ENCODE measurements at places on chromosomes 7 and 10.
A peak's percentile ranks its signal among the peaks of the same experiment; 100 is the strongest.

DNA sequence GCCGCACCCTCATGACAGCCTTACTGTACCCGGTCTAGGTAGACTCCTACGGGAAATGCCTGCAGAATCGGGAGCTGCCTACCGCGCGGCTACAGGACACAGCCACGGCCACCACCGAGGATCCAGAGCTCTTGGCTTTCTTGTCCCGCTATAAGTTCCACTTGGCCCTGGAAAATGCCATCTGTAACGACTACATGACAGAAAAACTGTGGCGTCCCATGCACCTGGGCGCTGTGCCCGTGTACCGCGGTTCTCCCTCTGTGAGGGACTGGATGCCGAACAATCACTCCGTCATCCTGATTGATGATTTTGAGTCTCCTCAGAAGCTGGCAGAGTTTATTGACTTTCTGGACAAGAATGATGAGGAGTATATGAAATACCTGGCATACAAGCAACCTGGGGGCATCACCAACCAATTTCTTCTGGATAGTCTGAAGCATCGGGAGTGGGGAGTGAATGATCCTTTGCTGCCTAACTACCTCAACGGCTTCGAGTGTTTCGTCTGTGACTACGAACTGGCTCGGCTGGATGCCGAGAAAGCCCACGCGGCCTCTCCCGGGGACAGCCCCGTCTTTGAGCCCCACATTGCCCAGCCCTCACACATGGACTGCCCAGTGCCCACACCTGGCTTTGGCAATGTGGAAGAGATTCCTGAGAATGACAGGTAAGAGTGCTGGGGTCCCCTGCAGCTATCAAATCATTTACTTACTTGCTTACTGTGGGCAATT, 8.5 kb upstream of the CHCHD1 start:
- DNase-seq, result no peak

- no peak for DNase-seq
Measured at GRCh38 chr7:83455612-83456011, 193.3 kb downstream of the SEMA3E start.

DNA sequence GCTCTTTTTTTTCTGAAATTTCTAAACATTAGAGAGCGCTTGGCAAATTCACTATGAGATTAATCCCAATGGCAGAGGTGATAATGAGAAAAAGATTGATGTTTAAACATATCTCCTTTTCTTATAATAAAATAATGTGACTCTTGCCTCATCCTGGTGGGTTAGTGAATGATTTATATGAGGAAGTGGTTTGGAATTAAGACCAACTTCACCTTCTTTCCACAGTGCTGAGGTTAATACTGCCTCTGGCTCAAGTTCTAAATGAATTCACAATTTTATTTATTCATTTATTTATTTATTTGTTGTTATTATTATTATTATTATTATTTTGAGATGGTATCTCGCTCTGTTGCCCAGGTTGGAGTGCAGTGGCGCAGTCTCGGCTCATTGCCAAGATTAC, 40.5 kb upstream of the ADO start:
- no peak for DNase-seq

- DNase-seq, result no peak
Measured at GRCh38 chr7:22205631-22206030, 151.3 kb downstream of the RAPGEF5 start.

DNA sequence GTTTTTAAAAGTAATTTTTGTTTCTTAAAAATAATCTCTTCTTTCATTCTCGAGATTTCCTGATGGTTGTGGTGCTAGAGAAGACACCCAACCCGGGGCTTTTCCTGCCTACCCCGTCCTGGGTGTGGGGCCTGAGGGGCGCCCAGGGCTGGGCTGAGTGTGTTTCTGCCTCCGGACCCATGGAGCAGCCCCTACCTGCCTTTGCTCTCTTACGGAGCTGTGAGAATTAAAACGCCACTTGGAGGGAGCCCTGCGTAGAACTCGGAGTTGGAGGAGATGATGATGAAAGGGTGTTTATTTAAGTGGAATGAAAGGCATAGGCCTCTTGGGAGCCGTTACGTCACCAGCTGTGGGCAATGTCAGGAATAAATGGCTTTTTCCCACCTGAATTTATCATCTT, 261.8 kb upstream of the SHH start:
- no peak for DNase-seq

DNA sequence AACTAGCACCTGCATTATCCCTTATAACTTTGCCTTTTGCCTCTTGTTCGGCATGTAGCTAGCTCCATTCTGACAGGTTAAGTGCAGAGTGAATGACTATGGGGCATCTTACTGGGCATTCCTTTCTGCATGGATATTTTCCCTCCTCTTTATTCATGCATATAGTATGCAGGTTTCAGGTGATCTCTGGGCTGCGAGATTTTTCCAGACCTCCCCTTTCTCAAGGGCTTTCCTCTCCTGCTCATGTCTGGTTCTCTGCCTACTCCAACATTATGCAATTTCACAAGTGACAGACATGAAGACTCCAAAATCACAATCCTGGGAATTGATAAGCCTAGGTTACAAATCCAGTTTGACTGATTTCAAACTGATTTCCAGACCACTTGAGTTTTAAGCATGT, 503.8 kb downstream of the NXPH1 start:
- DNase-seq, result no peak

DNA sequence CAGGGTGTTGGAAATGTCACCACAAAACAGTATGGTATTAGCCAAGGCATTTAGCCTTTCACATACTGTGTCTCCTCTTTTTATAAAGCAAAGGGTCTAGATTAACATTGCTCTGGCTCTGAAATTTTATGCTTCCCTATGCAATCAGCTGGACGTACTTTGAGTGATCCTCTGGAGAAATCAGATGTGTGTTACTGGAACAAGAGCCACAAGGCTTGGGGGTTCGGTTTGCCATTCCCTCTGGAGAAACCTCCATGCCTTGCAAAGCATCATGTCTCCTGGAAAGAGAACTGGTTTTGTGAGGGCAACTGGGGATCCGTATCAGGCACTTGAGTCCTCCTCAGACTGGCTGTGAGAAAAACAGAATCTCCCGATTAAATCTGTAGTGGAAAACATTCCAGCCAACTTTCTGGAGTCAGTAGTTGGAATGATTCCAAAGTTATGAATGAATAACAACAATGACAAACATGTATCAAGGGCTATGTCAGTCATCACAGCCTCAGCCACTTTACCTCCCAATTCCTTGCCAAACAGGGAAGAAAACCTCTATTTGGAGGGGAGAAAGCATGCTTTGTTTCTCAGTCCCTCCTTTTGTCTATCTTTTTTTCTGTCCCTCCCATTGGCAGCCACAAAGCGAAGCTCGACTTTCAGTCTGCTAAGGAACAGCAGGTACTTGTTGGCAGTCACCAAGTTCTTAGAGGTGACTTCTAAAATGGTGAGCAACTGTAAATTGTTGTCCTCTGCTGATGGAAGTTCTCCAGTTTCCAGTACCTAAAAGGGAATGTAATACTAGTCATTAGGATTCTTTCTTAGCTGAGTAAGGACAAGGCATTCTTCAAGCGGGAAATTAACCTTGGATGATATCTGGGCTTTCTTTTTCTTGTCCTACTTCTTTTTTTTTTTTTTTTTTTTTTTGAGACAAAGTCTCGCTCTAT, 864.8 kb upstream of the AUTS2 start:
- DNase-seq, result no peak

- DNase-seq, result no peak
Measured at GRCh38 chr7:106305732-106306131, 20.9 kb upstream of the NAMPT start.

DNA sequence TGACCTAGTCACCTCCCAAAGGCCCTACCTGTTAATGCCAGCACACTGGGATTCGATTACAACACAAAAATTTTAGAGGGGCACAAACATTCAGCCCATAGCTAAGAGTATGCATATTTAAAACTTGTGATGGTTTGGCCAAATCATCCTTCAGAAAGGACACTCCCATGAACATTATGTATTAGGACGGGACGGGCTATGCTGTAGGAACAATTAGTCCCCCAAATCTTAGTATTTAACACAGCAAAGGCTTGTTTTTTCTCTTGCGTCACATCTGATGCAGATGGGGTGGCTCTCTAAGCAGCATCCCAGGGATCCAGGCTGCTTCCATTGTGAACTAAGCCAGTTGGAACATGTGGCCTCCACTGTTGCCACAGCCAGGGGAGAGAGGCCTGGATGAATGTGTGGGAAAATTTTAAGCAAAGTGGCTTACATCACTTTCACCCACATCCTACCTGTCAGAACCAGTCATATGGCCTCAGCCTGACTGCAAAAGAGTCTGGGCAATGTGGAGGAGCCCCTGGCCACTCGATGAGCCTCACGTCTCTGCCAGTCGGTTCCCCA, 26.6 kb downstream of the CHST3 start:
- DNase-seq, result no peak

- DNase-seq, result peak; percentile 14
Measured at GRCh38 chr7:134044682-134045081, 82.5 kb upstream of the LRGUK start.

- no peak for DNase-seq
Measured at GRCh38 chr10:101644002-101644401, 51.0 kb downstream of the FBXW4 start.

DNA sequence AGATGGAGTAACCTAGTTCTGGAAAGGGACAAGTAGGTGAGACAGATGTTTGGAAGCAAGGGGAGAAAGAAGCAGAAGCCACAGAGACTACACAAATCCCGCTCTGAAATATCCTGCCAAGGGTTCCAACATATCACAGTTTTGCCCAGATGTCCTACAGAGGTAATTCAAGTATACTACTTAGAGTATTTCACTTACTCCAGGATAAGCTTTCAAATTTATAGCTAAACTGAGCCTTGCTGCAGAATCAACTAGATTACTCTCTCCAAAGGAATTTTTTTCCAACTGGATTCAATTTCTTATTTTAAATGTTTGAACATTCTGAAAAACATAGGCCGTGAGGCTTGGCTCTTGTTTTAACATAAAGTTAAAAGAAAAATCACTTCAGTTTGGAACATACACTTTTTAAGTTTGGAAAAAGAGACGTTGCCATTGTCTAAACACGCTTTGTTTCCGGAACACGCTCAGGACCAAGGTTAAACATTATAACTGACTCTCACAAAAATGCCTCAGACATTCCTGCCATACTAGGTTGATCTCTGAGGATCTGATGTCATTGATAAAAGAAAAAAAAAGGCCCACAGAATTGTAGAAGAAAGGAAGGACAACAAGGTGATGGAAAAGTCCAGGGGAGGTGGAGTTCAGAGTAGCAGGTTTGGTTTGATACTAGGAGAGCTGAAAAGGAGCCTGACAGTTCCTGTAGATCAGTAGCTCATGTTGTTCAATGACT, 74.8 kb downstream of the FAM185A start:
- DNase-seq, result peak; percentile 48

- no peak for DNase-seq
Measured at GRCh38 chr10:49325916-49326783, 27.2 kb downstream of the C10orf71 start.

DNA sequence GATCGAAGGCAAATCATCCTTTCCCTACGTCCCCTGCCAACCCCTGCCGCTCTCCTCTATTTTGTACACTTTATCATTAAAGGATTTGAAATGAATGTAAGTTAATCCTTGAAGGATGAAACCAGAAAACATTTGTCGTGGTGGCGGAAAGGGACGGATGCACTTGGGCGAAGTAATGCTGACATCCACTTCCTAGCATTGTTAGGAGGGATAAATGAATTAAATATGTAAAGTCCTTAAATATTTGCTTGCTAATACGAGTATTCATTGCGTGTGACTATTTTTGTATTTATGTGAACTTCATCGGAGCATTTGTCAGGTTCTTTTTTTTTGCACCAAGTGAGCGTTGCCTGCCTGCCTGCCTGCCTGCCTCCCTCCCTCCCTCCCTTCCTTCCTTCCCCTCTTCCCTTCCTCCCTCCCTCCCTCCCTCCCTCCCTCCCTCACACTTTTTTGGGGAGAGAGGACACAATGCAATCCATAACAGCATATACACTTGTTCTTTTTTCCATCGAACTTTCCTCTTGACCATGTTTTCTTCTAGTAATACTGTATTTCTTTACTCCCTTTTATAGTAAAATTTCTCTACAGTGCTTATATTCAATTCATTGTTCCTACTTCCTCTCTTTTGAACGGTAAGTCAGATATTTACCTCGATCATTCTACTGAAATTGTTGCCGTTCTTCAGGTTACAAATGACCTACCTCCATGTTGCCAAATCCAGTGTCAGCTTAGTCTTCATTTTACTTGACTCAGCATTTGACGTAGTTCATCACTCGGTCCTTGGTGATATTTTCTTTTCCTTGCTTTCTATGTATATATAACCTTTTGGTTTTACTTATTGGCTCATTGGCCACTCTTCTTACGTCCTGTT, 831 bp downstream of the CCDC7 start:
- DNase-seq, result no peak

DNA sequence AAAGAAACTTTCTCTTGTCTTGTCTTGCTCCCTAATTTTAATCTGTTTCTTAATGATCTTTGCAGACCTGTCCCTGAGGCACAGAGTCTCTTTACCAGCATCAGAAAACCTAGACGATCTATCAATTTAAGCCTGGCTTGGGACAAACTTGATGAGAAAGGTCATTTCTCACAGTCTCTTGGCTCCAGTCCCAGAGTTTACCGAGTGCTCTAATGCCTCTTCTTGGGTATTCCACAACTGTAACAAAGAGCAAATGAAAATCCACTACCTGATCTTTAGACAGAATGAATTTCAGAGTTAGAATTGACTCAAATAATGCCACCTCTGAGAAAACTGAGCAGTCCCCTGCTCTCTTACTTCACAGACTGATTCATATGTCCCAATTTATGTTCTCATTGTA, 106.4 kb upstream of the DNAJB12 start:
- DNase-seq, result no peak

- no peak for DNase-seq
Measured at GRCh38 chr7:157152391-157152937, 13.7 kb downstream of the UBE3C start.

- DNase-seq, result no peak
Measured at GRCh38 chr10:88062385-88062784, 199.0 kb downstream of the PTEN start.

DNA sequence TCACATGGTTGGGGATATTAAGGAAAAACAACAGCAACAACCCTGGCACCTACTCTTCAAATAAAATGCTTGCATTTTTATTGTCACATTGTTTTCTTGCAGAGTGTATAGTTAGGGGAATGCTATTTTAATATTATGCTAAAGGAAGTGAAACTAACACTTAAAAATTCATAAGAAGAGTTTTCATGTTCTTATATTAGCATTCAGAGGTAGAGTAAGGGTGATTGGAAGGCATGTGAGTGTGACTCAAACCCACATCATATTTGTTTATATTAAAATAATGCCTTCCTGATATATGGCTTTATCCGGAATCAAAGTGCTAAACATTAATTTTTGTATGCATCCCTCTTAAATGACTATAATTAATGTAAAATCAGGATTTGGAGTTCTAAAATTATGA, 59.8 kb upstream of the TES start:
- peak; percentile 14 for DNase-seq

- DNase-seq, result no peak
Measured at GRCh38 chr7:39979406-39980073, 29.5 kb downstream of the CDK13 start.

DNA sequence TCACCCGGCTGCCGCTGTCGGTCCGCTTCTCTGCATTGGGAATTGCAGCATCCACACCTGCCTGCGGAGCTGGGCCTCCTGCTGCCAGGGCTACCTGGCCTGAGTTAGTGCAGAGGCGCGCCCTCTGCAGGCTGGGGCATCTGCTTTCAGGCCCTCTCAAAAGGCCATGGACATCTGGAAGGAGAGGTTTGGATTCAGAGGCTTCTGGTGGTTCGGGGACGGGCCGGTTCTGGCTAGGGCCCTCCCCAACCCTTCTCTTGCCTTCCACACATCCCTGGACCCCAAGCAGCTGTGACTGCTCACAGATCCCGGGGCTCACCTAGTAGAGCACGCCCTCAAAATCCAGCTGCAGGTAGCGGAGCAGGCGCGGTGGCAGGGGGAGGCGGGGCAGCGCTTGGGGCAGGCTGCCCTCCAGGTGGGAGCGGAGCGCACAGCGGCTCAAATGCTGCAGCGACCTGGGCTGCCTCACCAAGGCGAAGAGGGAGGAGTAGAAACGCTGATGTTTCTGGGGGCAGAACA, 8.4 kb upstream of the GBX1 start:
- no peak for DNase-seq

Measured in brain microvascular endothelial cell (primary cell).